Progenitor cell of endocrine pancreas (in vitro differentiated cells): ENCODE measurements at places on chromosomes 16 and 17.

- DNase-seq, result no peak
These were observed 124.8 kb downstream of the STXBP4 start for GRCh38 chr17:55093353-55093752.

DNA sequence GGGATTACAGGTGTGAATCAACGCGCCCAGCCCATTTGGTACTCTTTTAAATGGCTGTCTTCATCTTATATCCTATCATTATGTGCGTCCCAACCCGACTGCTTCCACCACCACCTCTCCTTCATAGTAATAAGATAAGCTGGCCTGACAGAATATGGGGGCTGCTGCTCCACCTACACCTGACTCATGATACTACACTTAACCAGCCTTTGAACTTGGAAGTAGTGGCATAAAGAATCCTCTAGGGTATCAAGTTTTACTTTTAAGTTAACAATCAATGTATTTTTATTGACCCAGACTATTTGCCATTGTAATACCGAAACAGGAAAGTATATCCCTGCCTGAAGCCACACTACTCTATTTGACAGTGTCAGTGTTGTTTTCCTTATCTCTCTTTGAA lies 18.8 kb downstream of the PDZD9 start:
- no peak for DNase-seq

- no peak for DNase-seq
These were observed 5.1 kb upstream of the SOX8 start for GRCh38 chr16:976389-976931.

- DNase-seq, result no peak
These were observed 24.3 kb upstream of the MGAT5B start for GRCh38 chr17:76843703-76844484.

GRCh38 chr17:74516561-74517328 lies 14.5 kb downstream of the CD300LB start:
- no peak for DNase-seq

DNA sequence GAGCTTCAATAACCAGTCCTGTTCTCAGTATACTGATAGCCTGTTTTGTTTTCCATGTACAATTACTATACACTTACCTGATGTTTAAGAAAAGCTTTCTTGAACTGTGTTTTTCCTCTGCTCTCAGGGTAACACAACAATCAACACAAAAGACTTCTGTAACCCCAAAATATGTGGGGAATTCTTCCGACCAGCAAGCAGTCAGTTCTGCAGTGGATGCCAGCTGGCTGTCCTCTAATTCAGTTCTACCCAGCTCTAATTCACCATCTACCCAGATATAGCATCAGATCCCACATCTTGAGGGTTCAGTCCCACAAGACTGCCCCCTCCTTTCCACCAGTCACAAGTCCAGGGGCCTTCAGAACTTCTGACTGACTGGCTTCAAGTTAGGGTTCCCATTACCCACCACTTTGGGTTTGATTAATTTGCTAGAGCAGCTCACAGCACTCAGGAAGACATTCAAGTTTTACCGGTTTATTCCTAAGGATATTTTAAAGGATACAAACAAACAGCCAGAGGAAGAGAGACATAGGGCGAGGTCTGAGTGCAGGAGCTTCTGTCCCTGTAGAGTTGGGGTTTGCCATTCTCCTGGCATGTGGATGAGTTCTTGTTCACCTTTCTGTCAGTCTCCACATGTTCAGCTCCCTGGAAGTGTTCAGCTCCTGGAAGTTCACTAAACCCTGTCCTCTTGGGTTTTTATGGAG lies 178.2 kb downstream of the CHD9 start:
- no peak for DNase-seq

GRCh38 chr17:4368341-4368740 lies 1.9 kb upstream of the UBE2G1 start:
- no peak for DNase-seq

DNA sequence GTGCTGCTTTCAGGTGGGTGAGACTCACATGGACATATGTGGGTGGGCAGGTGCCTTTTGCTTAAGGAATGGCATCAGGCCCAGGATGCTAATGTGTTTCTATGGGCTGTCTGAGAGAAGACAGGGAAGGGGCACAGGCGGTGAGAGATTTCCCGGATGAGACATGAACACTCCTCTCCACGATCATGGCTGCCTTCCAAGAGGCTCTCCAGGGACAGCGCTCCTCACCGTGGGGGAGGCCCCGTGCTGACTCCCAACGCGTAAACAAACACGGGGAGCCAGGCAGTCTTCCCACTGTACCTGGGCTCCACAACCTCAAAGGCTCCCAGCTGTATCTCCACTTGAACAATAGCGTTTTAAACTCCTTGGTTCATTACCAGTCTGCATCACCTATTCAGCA lies 42.8 kb downstream of the CDK5R1 start:
- DNase-seq, result no peak

GRCh38 chr17:1186923-1187771 lies 7.4 kb upstream of the ABR start:
- DNase-seq, result peak; percentile 78

GRCh38 chr16:69890114-69890891 lies 60.8 kb upstream of the CLEC18A start:
- DNase-seq, result no peak

DNA sequence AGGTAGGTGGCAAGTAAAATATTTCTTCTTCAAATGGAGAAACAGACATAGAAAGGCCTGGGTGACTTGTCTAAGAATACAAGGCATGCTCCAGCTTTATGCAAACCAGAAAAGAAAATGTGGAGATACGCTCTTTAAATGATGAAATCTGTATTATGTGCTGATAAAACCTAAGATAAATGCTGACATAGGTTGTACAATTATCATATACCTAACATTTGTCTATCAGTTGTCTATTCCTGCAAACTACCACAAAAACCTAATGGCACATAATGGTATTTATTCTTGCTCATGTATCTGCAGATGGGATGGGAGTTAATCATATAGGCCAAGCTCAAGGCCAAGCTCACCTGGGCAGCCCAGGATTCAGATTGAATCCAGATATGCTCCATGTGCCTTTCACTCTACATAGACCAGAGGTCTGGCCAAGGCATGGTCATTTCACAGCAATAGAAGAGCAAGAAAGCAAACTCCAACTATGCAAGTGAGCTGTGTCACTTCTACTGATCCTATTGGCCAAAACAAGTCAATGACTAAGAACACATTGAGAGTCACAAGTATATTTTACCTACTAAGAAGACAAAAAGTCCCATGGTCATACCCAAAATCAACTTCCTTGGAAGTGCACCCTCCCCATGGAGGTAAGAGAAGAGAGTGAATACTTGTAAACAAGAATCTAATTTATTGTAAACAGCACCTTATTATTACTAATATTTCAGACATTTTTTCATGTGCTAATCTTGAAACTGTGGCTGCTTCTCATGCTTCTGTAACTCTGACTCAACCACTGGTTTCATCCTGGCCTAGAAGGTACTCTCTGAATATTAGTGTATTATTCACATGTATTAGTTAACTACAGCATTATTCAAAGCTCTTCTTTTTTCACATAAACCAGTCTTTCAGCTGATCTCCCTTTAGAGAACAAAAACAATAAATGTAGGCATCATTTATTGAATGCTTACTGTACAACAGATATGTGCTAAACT lies 270.7 kb upstream of the SOX9 start:
- DNase-seq, result no peak

- no peak for DNase-seq
These were observed 1.6 kb downstream of the HEATR3 start for GRCh38 chr16:50067290-50067853.

DNA sequence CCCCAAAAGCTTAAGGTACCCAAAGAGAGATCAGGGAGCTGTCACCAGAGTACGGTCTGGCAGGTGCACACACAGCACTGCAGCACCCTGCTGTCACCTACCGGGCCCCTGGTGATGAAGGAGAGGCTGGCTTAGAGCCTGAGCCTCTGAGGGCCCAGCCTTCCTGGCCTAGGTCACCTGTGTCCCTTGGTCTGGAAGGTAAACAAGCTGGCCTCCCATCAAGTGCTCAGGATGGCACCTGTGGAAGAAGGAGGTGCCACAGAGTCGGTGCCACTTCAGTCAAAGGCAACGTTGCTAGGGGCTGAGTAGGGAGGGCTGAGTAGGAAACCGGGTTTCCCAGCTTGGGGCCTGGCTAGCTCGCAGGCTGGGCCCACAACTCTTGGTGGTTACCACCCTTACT lies 70.7 kb downstream of the COG7 start:
- DNase-seq, result no peak

- DNase-seq, result no peak
These were observed 19.7 kb upstream of the TEX2 start for GRCh38 chr17:64282753-64283080.

- no peak for DNase-seq
These were observed 8.8 kb downstream of the JUP start for GRCh38 chr17:41777574-41778188.

- DNase-seq, result no peak
These were observed 99.2 kb downstream of the NTN1 start for GRCh38 chr17:9120471-9120870.

DNA sequence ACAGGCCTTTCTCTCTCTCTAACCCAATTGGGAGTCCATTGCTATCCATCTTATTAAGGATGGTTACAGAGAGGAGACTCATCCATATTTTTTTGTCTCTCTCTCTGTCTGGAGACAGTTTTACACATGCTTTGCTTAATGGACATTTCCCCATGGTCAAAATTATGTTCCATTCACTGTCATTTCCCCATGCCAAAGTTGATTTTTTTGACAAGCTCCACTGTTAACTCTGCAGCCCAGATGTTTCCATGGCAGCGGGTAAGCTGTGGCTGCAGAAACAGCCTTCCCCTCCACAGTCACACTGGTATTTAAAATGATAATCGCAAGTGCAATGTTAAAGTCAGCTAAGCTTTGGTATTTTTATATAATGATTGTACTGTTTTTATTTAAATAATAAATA lies 63.9 kb upstream of the HLF start:
- no peak for DNase-seq

DNA sequence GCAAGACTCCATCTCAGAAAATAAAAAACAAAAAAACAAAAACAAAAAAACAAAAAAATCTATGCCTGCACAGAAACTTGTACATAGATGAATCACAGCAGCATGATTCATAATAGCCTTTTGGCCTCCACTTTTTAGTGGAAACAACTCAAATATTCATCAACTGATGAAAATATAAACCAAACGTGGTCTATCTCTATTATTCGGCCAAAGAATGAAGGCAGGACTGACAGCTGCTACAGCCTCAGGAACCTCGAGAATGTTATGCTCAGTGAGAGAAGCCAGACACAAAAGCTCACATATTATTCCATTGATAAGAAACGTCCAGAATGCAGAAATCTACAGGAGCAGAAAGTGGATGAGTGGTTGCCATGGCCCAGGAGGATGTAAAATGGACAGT lies 19.8 kb downstream of the PPL start:
- no peak for DNase-seq

GRCh38 chr16:13322336-13322735 lies 420.9 kb downstream of the SHISA9 start:
- DNase-seq, result no peak

DNA sequence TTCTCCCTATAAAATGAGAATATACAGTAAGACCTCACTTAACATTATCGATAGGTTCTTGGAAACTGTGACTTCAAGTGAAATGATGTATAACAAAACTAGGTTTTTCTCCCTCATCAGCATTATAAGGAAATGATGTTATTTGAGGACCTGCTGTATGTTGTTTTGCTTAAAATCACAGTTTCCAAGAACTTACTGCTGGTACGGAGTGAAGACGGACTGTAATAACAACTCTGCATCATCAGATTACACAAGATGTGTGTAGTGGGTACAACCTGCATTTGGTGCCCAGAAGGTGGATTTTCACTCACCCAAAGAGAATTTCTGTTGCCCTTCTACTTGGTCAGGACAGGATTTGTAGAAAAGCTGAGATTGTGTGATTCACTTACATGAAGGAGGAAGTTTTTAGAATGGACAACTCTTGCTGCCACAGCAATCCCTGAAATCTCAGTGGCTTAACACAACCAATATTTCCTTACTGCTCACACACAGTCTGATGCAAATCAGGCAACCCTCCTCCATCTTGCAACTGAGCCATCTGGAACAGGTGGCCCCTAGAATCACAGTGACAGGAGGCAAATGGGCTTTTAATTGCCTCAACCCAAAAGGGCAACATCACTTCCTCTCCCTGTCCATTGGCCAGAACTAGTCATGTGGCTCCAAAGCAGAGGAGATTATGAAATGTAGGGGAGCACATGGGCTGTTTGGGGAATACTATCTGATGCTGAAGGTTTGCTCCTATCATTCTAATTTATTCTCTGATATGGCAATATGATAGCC lies 67.6 kb upstream of the CACNG5 start:
- no peak for DNase-seq

GRCh38 chr16:24358117-24358516 lies 102.0 kb downstream of the CACNG3 start:
- no peak for DNase-seq

- DNase-seq, result no peak
These were observed 78.1 kb downstream of the LMF1 start for GRCh38 chr16:892536-893255.

- no peak for DNase-seq
These were observed 189.2 kb upstream of the AXIN2 start for GRCh38 chr17:65750631-65751115.
